Glomerular endothelial cell (primary cell): ENCODE measurements at places on chromosomes 5 and 9. TPM values are rescaled to one million over a fixed set of nuclear protein-coding genes. Genes with fewer than 3 reads are reported as not detected.

The CCDC152 gene
- 0.05 and 0.23 TPM in 2 replicates for total RNA-seq

The CYLC2 gene
- total RNA-seq, result not detected in 2 replicates

- no peak for DNase-seq
These were observed 2.6 kb downstream of the EBF1 start for GRCh38 chr5:159096924-159097783.

DNA sequence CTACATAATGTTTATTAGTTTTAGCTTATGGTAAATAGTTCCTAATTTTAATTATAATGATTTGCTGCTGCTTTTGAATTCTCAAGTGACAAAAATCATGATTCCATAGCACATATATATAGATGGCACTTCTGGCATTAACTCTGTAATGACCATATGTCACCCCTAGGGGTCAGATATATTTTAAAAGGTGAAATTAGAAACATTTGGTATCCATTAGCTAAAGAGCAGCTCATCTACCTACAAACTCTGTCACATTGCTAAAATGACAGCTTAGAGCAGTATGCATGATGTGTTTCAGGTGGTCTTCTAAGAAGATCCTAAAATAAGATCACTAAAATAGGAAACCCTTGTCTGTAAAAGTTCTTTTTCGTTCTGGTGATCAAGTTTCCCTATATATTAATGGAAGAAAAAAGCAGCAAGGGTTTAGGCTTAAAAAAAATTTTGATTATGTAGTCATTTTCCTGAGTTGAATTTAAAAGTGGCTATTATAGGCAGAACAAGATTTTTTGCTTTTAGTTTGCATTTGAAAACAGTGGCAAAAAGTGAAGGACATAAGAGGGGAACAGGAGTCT is 157.7 kb upstream of the POU5F2 start:
- DNase-seq, result no peak
